ENCODE measurements at places on chromosomes 2 and 18.
A peak's percentile ranks its signal among the peaks of the same experiment; 100 is the strongest.

DNA sequence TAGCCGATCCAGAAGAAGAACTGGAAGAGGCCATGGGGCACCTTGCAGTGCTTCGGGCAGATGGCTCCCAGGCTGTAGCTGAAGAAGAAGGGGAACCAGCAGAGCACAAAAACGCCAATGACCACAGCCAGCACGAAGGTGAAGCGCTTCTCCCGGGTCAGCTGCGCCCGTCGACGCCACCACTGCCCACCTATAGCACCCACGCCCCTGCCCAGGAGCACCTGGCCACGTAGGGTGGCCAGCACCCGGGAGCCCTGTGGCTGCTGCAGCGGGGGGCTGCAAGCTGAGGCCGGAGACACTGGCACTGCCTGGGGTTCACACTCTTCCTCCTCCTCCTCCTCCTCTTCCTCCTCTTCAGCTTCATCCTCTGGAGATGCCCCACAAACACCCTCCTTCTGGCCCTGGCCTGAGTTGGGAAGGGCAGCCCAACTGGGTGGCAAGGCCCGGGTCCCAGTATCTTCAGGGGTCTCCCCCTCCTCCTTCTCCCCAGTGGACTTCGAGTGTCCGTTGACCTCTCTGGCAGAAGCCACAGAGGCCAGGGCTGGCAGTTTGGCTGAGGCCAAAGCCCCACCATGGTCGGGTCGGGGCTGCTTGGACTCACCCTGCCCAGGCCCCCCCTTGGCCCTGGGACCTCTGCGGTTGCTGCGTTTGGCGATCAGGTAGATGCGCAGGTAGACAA is 1.3 kb downstream of the ADRA2B start:
- DNase-seq = no peak

DNA sequence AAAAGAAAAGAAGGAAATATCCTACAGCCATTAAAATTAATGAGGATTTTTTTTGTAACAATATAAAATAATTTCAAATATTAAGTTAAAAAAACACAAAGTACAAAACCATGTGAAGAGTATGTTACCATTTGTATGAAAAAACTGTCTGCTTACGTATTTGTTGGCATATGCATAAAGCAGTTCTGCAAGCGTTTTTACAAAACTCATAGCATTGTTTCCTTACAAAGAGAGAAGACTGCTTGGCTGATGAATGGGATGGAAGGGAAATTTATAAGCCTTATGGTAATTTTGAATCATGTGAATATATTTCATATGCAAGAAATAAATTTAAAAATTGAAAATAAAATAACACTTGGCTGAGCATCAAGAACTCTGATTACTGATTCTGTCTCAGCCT is 63.1 kb downstream of the METTL4 start:
- DNase-seq = no peak

- peak; percentile 23 for DNase-seq
Observed at GRCh38 chr2:127857265-127857808, 618 bp downstream of the POLR2D start.

DNA sequence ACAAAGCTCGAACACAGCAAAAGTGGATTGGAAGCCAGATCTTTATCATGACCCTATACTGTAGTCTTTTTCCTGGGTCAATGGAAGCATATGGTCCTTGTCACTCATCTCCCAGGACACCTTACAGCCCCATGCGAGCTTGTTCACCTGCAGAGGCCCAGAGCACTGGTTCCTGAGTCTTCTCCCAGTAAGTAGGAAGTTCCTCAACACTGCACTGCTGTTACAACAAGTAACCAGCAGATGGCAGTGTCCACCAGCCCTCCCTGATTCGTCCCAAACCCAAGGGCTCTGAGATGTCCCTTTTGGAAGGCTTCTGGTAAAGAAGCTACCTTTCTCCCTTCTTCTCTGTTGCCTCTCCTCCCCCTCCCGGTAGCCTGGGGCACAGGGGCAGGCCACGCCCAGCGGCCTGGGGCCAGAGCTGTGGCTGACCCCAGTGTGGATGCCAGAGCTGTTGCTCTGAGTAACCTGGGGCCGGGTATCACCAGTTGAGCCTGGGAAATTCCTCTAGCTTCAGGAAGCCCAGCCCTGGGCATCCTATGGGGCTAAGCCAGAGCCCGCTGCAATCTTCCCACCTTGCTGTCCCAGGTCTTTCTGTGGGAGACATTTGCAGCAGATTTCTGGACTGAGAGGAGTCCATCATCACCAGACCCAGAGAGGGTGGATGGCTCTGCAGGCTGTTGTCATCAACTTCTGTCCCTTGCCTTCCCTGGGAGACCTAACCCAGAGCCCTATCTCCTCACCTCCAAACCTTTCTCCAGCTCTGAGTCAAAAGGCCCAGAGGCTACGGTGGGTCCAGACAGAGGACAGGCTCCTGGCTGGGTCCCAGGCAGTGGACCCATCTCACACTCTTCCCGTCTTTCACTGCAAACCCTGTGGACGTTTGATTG is 5.3 kb upstream of the GDF7 start:
- peak; percentile 72 for DNase-seq

DNA sequence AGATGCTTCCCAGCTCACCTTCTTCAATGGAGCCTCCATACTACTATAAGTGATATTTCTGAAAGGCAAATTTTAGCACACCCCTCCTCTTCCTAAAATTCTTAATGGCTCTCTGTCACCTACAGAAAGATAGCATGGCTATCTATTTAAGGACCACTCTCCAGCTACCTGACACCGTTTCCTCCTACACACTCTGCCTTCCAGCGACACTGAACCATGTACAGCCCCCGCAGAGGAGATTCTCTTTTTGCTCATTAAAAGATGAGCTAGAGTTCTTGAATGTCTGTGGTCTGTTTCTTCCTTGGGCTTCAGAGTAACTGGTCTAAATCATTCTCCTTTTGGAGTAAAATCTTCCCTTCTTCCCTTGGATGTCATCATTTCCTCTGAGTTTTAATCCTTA is 38.4 kb upstream of the GAREM1 start:
- no peak for DNase-seq

- DNase-seq = no peak
Observed at GRCh38 chr2:120708944-120709607, 26.6 kb upstream of the GLI2 start.

- no peak for DNase-seq
Observed at GRCh38 chr2:17626986-17627385, 86.5 kb downstream of the VSNL1 start.

DNA sequence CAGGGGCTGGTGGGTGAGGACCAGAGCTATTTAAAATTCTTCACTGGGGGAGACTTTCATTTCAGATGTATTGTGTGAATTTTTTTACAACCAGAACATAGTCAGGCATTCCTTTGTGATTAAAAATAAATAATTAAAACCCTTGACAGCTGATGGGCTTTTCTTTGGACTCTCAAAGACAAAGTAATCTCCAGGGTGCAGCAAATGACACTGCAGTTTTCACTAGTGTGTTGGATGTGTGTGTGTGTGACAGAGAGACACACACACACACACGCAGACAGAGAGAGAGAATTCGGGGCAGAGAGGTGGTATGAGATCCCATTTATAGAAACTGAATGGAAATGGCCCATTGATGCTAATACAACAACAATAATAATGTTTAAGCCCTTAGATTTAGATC is 10.3 kb upstream of the GALNT14 start:
- DNase-seq = no peak

DNA sequence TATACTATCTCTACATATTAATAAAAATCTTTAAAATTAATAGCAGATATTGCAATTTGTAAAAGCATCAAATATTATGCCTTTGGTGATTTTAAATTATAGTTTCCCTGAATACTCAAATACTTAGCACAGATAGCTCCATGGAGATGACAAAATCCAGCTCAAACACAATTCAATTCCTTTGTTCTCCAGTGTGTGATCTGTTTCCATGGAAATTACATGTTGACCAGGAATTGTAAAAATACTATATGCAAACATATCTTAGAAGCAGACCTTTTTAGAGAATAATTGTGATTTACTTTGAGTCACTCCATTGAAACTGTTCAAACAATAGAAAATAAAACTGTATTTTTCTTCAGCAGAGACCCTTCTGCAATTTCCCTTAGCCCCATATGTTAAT is 68.3 kb downstream of the FAM161A start:
- no peak for DNase-seq

Data from Calu3 (cell line).